A172 (cell line): ENCODE measurements at places on chromosomes 13 and 19.

GRCh38 chr19:58350001-58350861, 3.1 kb downstream of the A1BG start:
- no peak for DNase-seq

GRCh38 chr13:94268661-94269060, 210.8 kb downstream of the DCT start:
- DNase-seq = no peak

- no peak for DNase-seq
These were observed 20.3 kb downstream of the SPATA13 start for GRCh38 chr13:24180750-24181377.

- no peak for DNase-seq
These were observed 3.7 kb upstream of the RYR1 start for GRCh38 chr19:38429811-38430156.

GRCh38 chr13:44393391-44393790, 19.8 kb downstream of the SERP2 start:
- no peak for DNase-seq

DNA sequence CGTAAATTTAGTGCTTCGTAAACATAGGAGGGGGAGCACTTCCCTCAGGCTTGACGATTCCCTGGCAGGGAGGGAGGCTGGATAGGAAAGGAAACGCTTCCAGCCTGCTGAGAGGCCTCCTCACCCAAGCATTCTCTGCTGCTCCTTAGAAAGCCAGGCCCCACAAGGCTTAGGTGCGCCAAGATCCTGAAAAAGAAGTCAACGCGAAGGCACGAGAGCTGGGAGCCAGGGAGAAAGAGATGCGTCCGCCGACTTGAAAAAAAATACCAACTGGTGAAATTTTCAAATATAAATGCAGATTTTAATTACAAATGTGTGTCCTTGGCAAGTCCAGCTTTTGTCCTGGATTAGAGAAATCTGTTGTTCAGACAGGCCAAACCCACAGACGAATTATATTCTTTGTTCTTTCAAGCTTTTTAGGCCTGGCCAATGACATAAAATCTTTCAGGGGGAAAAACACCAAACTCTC, 64.0 kb downstream of the ALOX5AP start:
- no peak for DNase-seq

- DNase-seq = no peak
These were observed 625.3 kb upstream of the PRR20A start for GRCh38 chr13:56515441-56515840.

DNA sequence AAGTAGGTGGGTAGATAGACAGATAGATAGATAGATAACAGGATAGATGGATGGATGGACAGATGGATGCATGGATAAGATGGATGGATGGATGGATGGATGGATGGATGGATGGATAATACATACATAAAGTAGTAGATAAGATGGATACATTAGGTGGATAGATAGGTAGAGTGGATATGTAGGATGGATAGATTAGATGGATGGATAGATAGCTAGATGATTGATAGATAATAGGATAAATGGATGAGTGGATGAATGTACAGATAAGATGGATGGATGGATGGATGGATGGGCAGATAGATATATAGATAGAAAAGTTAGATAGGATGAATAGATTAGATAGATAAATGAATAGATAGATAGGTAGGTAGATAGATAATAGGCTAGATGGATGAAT, 2.1 kb downstream of the CYP4F3 start:
- DNase-seq = no peak

DNA sequence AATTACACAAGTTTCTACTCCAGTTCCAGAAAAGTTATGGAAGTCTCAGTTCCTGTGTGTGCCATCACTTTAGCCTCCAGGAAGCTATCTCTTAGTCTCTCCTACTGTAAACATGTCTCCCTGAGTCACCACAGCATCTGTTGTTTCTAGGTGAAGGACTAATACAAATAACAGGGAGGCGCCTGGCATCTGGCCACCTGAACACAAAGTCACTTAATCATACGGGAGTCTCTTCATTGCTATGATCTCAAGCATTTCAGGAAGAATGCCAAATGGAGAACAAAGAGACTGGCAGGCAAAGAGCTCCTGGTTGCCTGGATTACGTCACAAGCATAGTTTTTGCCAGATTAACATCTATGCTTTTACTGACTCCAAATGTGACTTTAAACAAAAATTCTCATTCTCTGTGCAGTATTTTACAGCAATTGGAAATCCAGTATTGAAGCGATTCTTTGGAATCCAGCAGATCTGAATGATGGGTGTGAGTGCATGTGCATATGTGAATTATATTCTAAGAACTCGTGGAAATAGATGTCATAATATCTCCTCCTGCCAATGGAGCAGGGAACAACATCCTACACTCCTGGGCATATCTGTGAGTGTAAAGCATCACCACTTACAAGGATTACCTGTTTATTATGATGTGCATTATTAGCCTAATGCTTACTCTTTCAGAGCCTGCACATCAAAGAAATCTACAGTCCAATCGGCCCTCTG, 572.8 kb downstream of the PCDH9 start:
- peak; percentile 96 for DNase-seq

GRCh38 chr19:30547246-30547645, 175.1 kb downstream of the ZNF536 start:
- DNase-seq = no peak

- DNase-seq = no peak
These were observed 1158.0 kb upstream of the SPRY2 start for GRCh38 chr13:81498969-81499368.

- no peak for DNase-seq
These were observed 915.7 kb upstream of the PCDH9 start for GRCh38 chr13:68145852-68146251.

- no peak for DNase-seq
These were observed 15.0 kb downstream of the MYO9B start for GRCh38 chr19:17090583-17090982.

GRCh38 chr13:103276775-103277498, 210.7 kb upstream of the SLC10A2 start:
- no peak for DNase-seq

- DNase-seq = no peak
These were observed 44.4 kb downstream of the COMP start for GRCh38 chr19:18746401-18747325.

DNA sequence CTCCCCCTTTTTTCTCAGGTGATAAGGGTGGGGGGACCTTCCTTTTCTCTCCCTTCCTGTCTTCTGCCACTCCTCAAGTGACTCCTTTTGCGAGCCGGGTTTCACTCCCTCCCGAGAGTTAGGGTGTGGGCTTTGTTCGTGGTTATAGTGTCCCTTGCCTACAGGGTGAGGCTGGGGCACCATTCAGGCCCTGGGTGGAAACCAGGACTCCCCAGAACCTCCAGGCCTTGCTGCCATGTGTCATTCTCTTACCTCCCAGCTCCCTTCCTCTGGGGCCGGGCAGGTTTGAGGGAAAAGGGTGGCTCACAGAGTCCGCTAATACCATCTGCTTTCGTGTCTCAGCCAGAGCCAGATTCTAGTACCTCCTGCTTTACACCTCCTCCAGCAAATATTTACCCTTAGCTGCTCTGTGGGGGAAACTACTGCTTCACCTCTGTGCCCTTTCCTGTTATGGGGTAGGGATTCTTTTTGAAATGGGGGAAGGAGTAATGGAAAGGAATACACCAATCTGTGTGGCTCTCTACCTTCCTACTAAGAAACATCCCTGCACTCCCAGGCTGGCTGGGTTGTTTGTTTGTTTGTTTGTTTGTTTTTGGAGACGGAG, 2.8 kb downstream of the ACTN4 start:
- DNase-seq = no peak

- no peak for DNase-seq
These were observed 58.3 kb downstream of the MBNL2 start for GRCh38 chr13:97280478-97280877.

DNA sequence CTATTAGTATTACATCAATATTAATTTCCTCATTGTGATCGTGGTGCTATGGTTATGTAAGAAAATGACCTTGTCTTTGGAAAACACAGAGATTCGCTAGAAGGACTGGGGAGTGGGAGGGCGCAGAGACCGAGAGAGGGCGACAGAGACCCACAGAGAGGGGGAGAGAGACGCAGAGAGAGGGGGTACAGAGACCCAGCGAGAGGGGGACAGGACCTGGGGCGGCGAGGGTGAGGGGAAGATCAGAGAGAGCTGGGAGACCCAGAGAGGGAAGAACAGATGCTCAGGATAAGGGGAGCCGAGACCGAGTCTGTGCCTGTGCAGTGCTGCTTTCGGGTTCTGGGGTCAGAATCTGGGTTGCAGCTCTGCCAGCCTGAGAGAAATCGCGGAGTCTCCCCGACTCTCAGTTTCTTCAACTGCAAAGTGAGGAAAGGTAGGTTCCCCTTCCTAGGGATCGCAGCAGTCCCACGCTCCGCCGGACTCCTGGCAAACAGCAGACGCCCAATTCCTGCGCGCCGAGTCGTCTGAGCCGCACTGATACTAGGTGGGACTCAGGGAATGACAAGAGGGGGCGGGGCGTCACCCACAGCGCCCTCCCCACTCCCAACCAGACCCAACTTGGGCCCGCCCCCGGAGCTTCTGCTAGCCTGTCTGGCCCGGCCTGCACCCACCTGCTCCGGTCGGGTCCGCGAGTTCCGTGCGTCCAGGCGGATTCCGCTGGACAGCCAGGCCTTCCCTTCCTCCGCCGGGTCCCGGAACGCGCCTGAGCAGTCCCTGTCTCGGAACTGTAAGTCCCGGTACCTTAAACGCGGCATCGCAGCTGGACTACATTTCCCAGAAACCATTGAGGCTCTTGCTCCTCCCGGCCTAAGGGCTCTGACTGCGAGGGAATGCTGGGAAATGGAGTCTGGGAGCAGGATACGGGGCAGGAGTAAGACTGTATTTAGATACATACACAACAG, 15.3 kb downstream of the IZUMO2 start:
- peak; percentile 97 for DNase-seq

DNA sequence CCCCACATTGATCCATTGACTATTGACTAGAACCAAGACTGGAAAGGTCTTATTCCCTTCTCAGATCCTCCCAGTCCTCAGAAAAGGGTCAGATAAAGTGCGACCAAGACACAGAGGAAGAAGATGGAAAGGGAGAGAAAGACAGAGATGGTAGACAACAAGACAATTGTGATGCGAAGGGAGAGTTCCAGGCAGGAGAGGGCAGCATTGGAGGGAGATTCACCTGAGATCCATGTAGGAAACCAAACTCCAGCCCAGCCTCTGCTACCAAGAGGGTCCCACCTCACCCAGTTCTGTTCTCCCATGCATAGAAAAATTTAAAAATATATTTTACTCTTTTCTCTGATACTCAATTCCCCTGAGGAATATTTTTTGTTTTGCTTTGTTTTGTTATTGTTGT, 67.3 kb upstream of the TSHZ3 start:
- no peak for DNase-seq

- no peak for DNase-seq
These were observed 344 bp upstream of the HAUS5 start for GRCh38 chr19:35612224-35612558.

GRCh38 chr13:38340624-38341023, 9.0 kb upstream of the UFM1 start:
- no peak for DNase-seq

DNA sequence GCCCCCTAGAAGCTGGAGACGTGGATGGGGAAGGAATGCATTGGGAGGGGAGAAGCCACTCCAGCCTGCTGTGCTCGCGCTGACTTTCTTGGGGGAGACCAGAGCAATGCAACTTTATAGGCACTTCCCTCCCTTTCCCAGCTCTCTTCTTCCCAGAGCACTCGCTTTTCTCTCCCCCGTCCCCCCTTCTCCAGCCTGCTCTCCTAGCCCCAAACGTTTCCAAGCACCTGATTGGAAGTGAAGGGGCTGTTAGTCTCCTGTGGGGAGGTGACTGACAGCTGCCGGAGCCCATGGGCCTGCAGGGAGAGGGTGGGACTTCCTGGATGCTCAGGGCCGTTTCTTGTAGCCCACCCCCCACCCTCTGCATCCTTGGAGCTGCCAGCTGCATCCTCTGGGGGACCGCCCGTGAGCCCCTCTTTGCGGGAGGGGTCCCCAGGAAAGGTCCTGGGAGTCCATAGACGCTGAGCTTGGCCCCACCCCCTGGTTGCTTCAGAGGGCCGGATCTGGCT, 2.5 kb downstream of the HDGFL2 start:
- DNase-seq = peak; percentile 27
